ENCODE measurements at places on chromosomes 2 and 18.

GRCh38 chr2:102664471-102664909, 45.1 kb downstream of the SLC9A2 start:
- DNase-seq = no peak

DNA sequence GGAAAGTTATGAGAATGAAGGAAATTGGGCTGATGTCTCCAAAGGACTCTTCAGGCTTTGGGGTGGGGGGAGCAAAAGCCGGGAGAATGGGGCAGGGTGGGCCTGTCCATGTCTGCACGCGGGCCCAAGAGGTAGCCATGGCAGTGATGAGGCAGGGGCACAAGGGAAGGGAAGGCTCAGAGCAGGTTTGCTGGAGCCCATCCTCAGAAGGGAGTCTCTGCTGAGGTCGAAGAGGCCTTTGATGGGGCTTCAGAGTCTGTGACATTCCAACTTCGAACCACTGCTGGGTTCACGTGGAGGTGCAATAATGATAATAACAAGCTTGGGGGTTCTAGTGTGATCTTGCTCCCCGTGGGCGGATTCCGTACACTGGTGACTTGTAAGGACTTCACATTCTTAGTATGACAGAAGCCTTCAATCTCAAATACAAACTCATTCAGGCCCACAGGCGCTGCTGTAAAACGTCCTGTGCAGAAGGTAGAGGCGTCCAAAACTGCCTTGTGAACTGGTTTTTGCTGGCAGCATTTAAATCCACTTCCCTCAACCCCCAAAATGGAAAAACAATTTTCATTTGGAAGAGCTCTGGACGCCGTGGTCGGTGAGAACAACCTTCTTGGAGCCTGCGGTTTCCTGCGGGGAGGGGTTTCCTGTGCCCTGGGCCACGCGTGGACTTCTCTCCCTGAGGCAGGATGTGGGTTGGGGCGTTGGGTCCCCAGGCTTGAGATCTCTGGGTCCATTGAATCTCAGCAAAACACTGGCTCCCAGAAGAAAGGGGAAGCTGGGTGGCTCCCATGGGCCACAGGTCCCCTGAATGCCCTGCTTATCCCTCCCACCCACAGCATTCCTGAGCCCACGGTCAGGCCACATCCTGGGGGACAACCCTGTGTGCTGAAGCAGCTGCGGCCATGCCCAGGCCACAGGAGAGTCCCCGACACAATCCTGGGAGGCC, 151.0 kb downstream of the TPO start:
- no peak for DNase-seq

DNA sequence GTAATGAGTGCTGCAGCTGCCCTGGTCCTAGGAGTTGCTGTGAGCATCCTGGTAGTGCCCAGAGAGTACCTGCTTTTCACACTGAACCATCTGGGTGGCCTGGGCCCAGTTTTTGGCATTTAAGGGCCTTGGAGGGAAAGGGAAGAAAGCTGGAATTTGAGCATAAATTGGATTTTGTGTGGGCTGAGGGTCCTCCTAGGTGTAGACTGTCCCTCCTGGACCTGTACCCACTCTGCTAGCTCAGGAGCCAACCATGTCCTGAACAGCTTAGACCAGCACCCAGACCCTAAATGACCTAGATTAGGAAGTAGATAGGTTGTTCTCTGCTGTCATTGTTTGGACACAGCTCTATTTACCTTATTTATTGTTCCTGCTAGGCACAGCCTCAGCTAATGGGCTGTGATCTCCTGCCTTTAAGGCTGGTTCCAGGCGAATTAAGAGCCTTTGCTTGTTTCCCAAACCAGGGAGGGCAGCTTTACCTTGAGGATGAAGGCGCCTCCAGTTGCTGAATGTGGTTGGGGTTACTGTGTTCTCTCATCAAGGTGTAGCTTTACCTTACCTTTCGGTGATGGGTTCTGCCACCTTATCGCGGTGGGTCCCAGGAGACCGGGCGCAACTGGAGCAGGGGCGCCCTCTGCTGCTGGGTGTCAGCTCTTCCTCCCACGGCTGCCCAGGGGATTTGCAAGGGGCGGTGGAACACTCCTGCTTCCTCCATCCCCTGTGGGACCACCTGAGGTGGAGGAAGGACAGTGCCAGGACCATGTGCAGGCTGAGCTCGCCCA, 34.4 kb downstream of the ITGA6 start:
- peak; percentile 54 for DNase-seq

DNA sequence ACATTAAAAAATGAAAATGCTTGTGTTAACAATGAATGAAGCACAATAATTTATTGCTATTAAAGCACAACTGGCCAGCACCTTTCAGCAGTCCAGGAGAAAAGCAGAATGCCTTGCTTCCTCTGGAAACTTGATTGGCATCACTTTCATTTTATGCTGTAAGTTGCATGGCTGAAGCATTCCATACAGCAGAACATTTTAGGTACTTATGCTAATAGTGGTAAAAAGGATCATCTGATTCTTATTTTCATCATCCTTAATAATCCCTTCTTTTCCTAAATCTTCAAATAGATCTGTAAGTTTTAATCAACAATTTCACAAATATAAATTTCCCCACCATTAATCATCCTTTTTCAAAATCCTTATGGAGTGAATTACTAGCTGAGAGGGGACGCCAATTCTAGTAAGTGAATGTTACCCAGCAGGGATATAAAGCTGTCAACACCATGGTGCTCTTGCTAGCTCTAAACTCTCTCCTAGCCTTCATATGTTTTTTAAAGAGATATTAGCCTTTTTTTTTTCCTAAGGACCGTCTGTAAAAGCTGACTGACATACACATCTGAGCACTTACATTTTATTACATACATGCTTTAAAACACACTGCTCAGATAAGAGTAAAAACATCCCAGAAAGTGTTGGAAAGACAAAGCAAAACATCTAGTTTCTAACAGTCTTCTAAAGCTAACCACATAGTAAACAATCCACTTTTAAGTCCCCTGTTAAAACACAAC, 5.3 kb downstream of the SATB2 start:
- DNase-seq = no peak

GRCh38 chr2:207956771-207957170, 68.6 kb downstream of the PLEKHM3 start:
- no peak for DNase-seq

DNA sequence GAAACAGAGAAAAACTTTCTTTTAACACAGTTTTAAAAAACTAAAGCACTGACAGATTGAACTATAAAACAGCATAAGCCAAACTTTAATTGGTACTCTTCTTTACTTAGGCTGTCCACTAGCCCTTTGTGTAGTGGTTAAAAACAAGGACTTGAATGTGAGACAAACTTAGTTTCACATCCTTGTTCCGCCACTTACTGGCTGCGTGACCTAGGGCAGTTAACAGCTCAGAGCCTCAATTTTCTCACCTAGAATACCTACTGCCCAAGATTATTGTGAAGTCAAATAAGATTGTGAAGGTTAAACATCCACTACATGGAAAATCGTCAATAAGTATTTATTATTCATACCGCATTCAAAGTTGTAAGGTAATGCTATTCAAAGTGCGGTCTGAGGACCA, 2.0 kb downstream of the WDR35 start:
- no peak for DNase-seq

- DNase-seq = no peak
Observed at GRCh38 chr18:31162419-31162793, 250 bp downstream of the DSC1 start.

GRCh38 chr18:55054021-55054990, 95.0 kb upstream of the CCDC68 start:
- DNase-seq = no peak

GRCh38 chr2:61537277-61537949, 743 bp downstream of the XPO1 start:
- no peak for DNase-seq

DNA sequence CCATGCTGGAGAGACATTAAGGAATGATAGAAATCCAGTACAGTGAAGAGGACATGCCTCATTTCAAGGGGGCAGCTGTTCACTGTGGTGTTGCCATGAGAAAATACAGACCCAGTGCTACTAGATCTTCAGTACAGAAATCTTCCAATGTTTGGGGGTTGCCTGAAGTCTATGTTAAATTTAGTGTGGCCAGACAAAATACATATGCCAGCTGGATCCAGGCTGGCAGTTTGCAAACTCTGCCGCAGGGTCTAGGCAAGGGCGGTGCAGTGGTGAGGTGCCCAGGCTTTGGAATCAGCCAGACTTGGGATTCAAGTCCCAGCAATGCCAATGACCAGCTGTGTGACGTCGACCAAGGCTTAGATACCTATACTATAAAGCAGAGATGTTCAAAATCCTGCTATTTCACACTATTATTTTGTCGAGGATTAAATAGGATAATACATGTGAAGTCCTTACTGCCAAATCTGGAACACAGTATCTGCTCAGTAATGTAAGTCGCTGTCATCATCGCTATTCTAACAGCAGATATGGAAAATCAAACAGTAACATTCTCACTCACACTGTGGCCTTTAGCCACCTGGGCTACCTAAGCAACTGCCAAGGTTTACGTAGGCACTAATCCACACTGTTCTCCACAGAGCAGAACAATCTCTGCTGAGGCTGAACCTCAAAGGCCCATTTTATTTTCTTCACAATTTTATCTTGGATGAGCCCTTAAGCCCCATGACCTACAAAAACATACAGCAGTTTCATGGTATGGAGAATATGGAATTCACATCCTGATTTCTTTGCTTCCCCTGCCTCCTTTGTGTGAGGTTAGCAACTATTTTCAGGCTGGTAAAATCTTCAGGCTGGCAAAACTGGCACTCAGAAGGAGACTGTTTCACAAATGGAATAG, 5.9 kb upstream of the TMSB10 start:
- no peak for DNase-seq

- no peak for DNase-seq
Observed at GRCh38 chr2:212649646-212650045, 111.0 kb upstream of the ERBB4 start.

DNA sequence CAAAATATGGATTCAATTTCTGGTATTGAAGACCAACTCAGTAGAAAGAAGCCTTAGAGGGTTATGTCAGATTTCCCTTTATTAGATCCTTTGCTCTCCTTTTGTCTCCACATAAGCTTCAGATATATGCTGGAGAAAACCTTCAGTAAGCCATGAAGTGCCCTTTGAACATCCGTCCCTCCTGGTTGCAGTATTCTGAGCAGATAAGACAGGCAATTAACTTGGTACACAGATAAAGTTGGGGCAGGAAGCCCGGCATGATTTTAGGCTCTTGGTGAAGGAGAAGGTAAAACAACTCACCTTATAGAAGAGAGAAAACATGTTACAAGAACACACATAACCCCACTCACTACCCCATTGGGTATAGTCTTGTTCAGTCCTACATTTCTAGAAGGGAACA, 76.4 kb downstream of the SRD5A2 start:
- DNase-seq = no peak

DNA sequence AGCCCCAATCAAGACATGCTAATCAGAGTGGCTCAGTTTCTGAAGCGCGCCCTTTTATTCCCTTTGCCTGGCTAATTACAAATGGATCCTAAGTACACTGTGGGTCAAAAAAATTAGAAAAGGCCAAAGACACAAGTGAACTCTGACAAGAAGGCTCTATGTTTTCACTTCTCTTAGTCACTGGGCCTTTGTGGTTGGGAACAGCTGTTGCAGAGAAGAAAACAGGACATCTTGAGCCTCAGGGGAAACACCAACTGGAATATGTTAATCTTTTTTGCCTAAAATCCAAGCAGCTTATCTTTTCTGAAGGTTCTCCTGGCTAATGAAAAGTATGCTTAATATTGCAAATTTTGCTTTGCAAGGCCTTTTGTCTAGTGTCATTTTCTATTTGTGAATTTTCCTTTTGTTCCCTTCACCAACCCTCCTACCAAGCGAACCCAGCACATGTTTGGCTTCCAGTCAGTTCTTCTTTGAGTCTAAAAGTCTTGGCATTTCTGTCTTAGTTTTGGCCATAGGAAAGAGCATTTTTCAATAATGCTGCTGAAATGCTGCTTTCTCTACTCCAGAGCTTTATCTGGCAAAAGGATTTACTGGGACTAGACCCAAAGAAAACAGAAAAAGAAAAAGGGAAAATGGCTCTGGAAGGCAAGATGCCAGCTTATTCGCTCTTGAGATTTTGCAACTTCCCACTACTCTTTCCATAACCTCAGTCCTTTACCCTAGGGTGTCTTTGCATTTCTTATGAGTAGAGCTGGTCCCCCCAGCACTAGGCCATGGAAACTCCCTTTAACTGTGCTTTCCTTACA, 440.2 kb upstream of the ST6GAL2 start:
- no peak for DNase-seq

GRCh38 chr2:236261452-236261851, 2.8 kb downstream of the ASB18 start:
- DNase-seq = no peak

- no peak for DNase-seq
Observed at GRCh38 chr2:85188852-85189251, 55.7 kb downstream of the TCF7L1 start.

DNA sequence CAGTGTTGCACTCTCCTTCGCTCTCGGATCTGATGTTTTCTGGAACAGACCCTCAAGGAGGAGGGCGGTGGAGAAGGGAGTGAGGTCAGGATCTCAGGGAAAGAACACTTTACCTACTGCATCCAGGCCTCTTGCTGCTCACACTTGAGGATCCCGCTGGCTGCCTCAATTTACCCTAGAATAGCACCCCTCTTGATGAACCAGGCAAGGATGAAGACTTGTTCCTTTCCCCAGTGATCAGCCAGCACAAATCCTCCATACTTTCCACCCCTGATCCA, 14.2 kb downstream of the WNT10A start:
- DNase-seq = no peak

DNA sequence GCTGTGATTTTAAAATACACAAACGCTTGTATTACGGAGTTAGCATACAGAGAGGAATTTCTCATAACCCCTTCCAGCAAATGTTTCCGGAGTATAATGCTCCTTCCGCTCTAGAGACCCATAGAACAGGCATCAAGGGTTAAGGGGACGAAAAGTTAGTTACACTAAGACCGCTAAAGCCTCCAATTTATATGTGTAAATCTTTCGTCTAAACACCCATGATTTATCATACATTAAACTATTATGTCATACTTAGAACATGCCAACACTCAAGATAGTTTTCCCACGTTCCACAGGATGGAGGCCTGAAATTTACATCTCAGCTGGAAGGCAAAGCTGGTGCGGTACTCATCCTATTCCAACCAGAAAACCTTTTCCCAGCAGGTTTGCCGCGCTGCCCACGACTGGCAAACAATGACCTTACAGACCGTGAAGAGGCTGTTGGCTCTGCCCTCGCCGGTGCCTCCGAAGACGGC, 650 bp downstream of the ORMDL1 start:
- no peak for DNase-seq

DNA sequence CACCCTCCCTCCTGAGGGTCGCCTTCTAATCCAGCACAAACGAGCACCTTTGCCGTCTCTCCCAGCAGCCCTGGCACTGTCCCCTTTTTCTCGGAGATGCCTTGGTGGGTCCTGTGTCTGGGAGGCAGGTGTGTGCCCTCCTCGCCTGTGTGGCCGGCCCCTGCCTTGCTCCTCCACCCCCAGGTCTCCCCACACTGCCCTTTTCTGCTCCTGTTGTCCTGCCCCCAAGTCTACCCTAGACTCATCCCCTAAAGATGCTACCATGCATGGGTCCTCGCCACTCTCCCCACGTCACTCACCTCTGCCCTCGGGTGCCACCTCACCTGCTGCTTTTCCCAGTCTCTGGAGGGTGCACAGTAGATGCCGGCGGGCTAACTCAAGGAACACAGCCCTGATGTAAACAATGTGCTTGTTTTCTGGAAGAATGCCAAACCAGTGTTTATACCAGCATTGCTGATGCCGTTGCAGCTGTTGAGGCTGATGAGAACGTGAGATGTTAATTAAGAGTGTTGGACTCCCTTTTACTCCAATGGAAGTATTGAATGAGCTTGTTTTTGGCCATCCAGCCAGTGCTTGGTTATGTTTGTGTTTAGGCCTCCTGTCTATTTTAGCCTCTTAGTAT, 223.1 kb downstream of the AGAP1 start:
- DNase-seq = peak; percentile 31
